Natural killer cell treated with Interleukin-12 subunit alpha and Interleukin-12 subunit beta and Interleukin-15 and Interleukin-18, amount 100 ng/mL, for 72 hours (primary cell): ENCODE measurements at places on chromosomes 6 and 20. TPM values are rescaled to one million over a fixed set of nuclear protein-coding genes. Genes with fewer than 3 reads are reported as not detected.

SALL4 gene
- 2.0 TPM for total RNA-seq

TAGAP gene
- total RNA-seq = 46.8 TPM

MYB gene
- total RNA-seq = 66.1 TPM

PPP1R14C gene
- not detected for total RNA-seq

DLL1 gene
- 0.61 TPM for total RNA-seq

HLA-G gene
- 3.3 TPM for total RNA-seq

KIAA1755 gene
- not detected for total RNA-seq

EPHA7 gene
- total RNA-seq = not detected

DNA sequence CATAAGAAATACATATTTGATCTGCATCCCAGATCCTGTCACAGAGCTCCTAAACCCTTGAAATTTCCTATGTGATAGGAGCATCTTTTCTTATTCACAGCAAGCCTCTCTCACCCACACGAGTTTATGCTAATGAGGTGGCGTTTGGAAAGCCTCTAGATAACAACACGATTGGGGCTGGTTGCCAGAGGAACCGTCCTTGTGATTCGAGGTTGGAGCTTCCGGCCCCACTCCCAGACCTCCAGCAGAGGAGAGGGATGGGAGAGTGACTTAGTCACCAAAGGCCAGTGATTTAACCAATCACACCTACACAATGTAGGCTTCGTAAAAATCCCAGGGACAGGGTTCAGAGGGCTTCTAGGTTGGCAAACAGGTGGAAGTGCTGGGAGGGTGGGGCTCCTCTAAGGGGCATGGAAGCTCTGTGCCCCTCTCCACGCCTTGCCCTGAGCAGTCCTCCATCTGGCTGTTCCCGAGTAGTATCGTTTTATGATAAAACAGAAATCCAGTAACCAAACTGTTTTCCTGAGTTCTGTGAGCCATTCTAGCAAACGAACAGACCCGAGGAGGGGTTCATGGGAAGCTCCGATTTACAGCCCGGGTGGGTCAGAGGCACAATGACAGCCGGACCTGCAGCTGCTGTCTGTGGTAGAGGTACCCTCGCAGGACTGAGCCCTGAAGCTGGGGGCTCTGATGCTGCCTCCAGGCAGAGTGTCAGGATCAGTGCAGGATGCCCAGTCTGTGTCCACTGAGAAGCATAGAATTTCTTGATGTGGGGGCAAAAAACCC is 238.1 kb upstream of the ARID1B start:
- no peak for DNase-seq

DNA sequence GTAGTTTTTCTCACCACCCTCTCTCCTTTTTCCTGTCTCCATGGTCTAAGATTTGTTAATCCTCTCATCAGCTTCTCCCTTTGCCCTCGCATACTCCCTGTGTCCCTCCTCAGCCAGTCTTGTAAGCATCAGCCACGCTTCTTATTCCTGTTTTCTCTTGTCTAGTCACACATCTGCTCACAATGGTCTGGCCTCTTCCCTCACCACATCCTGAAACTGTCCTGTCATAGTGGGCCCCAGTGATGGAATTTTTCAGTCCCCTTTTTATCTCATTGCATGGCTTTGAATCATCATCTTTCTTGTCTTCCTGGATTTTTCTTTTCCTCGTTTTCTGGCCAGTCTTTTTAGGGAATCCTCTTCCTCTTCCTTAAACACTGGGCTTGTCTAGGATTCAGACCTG is 57.2 kb downstream of the GFRA4 start:
- no peak for DNase-seq

DNA sequence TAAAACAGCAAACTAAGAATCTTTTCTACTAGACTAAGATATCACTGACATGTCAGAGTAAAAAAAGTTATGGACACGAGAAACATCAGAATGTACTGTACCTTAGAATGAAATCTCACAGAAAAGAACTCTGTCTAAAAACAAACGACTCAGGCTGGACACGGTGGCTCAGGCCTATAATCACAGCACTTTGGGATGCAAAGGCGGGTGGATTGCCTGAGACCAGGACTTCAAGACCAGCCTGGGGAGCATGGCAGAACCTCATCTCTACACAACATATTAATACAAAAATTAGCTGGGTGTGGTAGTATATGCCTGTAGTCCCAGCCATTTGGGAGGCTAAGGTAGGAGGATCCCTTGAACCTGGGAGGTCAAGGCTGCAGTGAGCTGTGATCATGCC is 122.6 kb downstream of the PRND start:
- no peak for DNase-seq

DNA sequence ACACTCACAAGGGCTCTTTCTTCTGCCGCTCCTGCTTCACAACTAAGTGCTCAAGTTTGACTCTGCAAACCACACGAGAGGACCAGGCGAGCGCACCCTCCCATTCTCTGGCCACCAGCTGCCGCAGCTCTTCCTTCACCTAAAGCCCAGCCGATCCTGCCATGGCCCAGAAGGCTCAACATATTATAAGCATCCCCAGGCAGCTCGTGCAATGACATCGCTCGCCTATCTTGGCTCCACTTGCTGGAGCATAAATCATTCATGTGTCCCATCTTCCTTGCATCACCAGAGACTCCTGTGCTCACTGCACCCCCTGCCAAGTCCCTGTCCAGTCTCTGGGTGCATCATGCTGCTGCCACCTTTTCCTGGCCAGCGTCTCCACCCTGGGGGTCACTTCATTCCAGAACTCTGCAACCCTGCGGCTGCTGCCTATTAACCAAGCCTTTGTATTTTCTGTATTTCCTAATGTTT is 59.0 kb downstream of the PSMG4 start:
- no peak for DNase-seq

DNA sequence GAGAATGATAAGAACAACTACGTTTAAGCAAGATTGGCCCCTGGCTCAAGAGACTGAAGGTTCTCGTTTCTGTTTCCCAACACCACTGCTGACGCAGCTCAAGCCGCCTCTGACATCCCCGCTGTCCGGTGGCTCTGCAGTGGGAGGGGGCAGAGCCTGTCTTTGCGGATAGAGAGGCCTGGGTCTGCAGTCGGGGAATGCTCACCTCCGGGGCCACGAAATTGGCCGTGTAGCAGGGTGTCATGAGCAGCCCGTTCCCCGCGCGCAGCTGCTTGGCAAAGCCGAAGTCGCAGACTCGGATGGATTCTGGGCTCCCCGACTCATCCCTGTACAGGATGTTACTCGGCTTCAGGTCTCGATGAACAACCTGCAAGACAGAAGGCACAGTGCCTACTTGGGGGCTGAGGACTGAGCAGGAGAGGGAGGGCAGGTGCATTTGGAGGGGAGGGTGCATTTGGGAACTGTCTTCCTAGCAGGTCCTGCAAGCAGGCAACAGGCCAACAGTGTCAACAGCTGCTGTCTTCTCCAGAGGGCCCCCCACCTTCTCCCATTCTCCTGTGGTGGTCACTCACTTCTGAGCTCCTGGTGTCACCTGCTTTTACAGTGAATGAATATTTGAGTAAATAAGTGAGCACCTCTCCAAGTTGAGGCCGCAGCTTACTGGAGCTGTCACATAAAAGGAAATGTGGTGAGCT is 40.5 kb upstream of the MPC1 start:
- DNase-seq = no peak

- no peak for DNase-seq
Observed at GRCh38 chr6:149319422-149319821, 1.9 kb downstream of the TAB2 start.

- DNase-seq = no peak
Observed at GRCh38 chr6:113402544-113402943, 454.6 kb upstream of the MARCKS start.

GRCh38 chr20:48384147-48384818 is 443.5 kb downstream of the PREX1 start:
- DNase-seq = no peak

DNA sequence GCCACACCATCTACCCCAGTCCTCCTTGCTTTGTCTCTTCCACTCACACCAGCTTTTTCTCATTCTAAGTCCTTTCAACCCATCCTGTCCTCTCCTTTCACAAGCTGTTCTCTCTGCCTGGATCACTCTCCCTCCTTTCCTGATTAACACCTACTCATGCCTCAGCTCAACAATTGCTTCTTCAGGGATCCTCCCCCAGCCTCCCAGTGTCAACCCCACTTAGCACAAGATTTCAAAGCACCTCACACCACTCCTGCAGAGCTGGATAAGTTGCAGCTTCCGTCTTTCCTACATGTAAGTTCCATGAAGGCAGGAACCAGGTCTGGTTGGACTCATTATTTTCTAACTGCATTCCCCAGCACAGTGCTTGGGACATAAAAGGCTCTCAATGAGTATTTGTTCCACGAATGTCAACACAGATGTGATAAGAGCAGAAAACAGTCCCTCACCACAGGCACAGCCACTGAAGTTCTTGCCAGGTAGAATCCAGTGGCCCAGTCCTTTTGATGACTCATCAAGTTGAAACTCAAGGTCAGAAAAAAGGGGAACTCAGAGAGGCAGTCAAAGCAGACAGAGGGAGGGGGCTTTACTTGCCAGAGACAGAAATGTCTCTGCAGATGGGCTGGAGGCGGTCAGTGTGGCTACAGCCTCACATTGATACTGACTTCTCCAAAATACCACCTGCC is 193.4 kb upstream of the PRDM1 start:
- no peak for DNase-seq

DNA sequence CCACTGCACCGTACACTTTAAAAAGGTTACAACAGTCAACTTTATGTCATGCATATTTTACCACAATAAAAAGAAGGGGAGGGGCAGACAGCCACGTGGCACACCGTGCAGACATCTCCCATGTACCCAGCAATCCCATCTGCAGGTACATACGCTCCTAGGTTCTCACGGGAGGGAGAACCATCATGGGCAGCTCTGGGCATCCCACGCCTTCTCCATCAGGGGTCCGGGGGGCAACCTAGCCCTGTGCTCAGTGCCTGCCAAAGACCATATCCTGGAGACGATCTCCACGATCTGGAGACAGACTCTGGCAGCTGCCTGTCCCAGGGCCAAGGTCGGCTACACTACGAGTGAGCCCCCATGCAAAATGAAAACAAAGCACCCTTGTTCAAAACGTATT is 2.5 kb upstream of the BNIP5 start:
- DNase-seq = no peak

GRCh38 chr6:22829070-22829469 is 259.7 kb downstream of the HDGFL1 start:
- no peak for DNase-seq

DNA sequence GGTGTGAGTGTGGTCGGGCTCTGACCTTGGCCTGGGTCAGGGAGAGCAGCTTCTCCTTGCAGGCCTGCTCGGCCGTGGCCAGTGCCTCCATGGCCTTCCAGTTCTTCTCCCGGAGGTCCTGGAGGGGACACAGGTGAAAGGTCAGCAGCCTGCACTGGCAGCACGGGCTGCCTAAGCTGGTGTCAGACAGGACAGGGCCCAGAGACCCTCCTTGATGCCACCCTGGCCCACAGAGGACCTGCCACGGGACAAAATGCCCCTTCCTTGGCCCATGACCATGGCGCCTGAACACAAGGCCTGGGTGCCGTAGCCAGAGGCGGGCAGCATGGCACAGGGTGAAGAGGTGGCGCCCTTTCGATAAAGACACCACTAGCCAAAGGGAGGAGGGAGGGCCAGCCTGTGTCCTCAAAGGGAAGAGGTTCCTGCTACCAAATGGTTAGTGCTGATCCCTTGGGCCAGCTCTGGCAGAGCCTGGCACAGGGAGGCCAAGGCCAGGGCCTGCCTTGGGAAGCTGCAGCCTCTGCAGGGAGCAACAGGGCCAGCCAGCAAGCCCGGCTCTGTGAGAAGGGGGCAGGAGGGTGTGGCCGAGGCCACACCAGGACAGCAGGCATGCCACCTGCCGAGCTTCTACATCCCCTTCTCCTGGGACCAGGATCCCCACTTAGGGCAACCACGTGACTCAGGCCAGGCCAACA is 54.8 kb downstream of the DSTN start:
- peak; percentile 31 for DNase-seq

DNA sequence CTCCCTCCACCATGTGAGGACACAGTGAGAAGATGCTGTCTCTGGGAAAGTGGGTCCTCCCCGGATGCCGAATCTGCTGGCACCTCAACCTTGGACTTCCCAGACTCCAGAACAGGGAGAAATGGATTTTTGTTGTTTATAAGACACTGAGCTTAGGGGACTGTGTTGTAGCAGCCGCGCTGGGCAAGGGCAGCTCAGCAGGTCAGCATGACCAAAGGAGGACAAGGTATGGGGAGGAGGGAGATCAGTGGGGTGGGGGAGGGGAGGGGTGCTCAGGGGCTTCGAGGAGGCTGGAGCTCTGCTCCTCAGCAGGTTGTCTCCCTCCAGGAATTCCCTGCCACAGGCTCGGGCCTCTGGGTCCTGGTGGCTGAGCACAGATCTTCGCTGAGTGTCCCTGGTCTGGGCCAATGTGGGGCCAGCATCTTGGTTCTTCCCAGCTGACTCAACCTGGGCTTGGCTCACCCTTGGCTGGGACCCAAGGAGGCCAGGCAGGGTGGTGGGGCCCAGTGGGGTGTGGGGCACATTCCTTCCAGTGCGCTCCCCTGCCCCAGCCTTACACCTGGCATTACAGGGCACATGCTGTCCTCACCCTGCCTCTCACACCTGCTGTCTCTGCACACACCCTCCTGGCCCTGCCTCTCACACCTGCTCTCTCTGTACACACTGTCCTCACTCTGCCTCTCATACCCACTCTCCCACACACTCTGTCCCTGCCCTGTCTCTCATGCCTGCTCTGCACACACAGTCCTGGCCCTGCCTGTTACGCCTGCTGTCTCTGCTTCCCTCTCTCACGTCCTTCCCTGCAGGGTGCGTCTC is 107.3 kb downstream of the SYCP2 start:
- DNase-seq = no peak
